ENCODE measurements at places on chromosomes 1 and 21.

GRCh38 chr1:34441259-34442069 lies 264.8 kb downstream of the C1orf94 start:
- no peak for DNase-seq

GRCh38 chr1:97870589-97870988 lies 50.2 kb downstream of the DPYD start:
- DNase-seq = no peak

GRCh38 chr1:205499789-205500188 lies 4.7 kb upstream of the CDK18 start:
- DNase-seq = no peak

- DNase-seq = no peak
Observed at GRCh38 chr1:186404454-186405051, 28.9 kb downstream of the ODR4 start.

- no peak for DNase-seq
Observed at GRCh38 chr1:222523852-222524251, 24.1 kb downstream of the HHIPL2 start.

- no peak for DNase-seq
Observed at GRCh38 chr1:63662056-63662836, 69.0 kb downstream of the PGM1 start.

- no peak for DNase-seq
Observed at GRCh38 chr21:45256912-45257672, 30.6 kb downstream of the POFUT2 start.

DNA sequence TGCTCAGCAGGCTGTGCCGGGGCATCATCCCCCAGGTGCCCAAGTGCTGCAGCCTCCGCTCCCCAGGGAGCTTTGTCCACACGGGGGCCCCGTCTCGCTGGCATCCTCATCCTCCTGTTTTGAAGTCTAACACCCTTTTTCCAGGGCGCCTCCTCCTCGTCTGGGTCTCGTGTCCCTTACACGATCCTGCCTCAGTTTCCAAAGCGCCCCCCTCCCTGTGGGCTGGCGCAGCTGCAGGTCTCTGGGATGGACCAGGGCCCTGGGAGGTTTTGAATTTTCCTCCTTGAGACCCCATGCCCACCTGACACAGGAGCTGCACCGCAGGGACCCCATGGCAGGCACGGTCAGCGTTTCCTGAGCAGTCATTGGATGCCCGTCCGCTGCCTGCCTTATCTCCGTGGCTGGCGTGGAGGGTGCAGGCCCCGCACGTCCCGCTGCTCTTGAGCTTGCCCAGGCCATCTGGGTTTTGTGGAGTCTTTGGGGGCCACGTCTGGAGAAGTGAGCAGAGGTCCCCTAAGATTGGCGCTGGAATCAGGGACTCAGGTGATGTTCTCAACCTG lies 37.4 kb upstream of the DIP2A start:
- no peak for DNase-seq

GRCh38 chr1:24635195-24635843 lies 7.8 kb upstream of the SRRM1 start:
- no peak for DNase-seq

GRCh38 chr1:244628789-244629188 lies 24.1 kb upstream of the DESI2 start:
- no peak for DNase-seq

GRCh38 chr1:204650911-204651570 lies 34.5 kb downstream of the LRRN2 start:
- DNase-seq = no peak

DNA sequence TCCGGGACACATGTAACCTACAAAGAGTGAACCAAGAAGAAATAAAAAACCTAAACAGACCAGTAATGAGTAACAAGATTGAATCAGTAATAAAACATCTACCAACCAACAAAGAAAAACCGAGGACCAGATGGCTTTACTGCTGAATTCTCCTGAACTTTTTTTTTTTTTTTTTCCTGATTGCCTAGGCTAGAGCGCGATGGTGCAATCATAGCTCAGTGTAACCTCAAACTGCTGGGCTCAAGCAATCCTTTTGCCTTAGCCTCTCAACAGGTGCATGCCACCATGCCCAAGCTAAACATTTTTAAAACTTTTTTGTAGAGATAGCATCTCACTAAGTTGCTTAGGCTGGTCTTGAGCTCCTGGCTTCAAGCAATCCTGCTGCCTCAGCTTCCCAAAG lies 11.2 kb upstream of the FGGY start:
- DNase-seq = no peak

GRCh38 chr1:210908257-210908656 lies 225.7 kb downstream of the KCNH1 start:
- no peak for DNase-seq

GRCh38 chr21:17911628-17912027 lies 92.5 kb upstream of the C21orf91 start:
- DNase-seq = no peak

DNA sequence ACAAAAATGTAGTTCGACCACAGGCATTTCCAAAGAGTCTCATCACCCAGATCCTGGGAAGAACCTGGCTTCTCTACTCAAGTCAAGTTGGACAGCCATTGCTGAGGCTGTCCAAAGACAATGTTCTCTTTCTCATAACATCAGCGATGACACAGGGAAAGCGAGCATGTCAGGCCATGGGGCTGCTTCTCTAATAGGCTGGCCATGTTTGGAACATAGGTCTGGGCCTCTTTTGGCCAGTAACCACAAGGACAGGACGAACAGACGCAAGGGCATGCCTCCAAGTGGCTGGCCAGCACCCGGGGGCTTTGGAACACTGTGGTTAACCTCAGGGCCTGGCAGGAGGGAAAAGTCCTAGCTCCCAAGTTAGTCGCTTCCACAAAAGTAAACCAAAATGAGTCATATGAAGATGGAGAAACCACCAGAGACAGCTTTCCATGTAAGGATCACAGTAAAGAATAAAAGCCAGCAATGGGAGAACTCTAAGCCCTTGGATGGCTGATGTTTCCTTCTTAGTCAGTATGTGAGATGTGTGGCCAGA lies 80.6 kb upstream of the SLC44A3 start:
- DNase-seq = no peak

DNA sequence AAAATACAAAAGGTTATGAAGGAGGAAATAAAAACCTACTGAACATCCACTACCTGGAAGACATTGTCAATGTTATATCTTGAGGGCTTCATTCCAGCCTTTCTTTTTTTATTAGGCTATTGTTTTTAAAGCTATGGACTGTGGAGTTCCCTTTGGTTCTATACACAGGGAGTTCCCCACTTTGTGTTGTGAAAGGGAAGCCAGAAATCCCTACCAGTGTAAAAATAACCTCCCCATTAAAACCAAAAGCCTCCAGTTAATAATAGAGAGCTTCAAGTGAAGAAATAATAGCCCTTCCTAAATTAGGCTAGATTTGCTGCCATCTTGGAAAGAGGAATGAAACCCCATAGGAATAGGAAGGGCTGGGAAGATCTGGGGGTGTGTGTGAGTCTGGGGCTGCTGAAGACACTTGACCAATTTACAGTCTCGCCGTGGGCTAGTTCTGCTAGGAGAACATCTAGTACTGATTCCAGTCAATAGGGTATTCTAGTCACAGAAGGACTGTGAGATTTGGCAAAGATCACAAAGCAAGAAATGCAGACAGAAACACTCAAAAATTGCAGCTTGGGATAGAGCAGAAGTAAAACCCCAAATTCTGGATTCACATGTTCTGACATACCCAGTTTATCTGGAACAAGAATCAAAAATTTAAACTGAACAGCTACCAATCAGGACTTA lies 32.4 kb upstream of the PTGFRN start:
- no peak for DNase-seq

- DNase-seq = no peak
Observed at GRCh38 chr1:26978901-26979300, 14.6 kb upstream of the TRNP1 start.

DNA sequence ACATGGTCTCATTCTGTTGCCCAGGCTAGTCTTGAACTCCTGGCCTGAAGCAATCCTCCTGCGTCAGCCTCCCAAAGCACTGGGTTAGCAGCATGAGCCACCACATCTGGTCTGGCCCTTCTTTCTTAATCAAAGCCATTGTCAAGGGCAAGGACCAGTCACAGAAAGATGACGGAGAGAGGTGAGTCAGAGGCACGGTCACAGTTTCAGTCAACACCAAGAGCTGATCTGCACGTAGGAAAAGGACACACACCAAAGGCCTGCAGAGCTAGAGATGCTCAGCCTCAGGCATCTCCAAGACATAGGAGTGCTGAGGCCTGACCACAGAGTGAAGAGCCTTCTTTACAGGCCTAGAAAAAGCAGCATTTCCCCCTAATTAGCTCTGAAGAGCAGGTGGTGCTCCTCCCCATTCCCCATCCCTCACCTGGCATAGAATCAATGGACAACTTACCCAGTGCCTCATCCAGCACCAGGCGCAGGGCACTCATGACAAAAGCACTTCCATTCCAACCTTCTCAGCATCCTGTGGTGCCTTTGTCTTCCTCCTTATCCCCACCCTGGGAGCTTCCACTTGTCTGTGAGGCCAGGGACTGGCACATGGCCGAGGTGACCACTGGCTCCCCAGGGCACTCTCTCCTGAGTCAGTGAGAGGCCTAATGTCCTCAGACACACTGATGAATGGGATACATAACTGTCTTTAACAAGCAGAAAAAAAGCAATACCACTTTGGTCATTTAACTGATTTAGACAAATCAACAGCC lies 139.8 kb downstream of the AJAP1 start:
- no peak for DNase-seq

GRCh38 chr1:3105167-3105863 lies 36.3 kb downstream of the PRDM16 start:
- no peak for DNase-seq

DNA sequence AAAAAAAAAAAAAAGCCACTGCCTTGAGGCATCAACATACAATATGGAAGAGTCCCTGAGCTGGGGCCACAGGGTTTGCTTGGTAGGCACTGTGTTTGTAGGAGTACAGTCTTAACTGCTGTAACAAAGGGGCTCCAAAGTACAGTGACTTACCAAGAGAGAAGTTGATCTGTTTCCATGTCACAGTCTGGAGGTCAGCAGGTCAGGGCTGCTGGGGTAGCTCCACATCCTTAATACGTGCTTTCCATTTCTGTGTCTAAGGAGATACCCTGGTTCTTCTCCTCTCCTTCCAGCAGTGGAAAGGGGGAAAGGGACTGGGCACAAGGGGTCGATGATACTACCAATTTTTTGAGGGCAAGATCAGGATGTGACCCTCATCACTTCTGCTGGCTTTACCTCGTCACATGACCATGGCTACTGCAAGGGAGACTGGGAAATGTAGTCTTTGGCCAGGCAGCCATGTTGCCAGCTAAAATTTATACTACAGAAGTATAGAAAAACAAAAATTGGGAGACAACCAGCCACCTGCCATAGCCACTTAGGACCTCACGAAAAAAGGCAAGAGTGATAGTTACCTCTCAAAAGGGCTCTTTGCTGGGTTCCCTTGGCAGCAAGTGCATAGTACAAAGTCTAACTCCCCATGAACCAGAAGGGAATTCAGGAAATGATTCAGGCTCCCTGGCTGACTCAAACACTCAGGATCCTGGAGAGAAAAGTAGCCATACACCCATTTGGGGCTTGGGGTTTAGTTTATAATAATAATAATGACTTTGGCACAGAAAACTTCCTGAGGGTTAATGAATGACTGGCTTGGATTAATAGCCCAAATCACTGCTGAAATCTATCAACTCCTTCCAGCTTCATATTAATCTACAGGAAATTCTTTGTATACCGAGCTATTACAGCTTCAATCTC lies 52.7 kb upstream of the ATP5PO start:
- DNase-seq = no peak

DNA sequence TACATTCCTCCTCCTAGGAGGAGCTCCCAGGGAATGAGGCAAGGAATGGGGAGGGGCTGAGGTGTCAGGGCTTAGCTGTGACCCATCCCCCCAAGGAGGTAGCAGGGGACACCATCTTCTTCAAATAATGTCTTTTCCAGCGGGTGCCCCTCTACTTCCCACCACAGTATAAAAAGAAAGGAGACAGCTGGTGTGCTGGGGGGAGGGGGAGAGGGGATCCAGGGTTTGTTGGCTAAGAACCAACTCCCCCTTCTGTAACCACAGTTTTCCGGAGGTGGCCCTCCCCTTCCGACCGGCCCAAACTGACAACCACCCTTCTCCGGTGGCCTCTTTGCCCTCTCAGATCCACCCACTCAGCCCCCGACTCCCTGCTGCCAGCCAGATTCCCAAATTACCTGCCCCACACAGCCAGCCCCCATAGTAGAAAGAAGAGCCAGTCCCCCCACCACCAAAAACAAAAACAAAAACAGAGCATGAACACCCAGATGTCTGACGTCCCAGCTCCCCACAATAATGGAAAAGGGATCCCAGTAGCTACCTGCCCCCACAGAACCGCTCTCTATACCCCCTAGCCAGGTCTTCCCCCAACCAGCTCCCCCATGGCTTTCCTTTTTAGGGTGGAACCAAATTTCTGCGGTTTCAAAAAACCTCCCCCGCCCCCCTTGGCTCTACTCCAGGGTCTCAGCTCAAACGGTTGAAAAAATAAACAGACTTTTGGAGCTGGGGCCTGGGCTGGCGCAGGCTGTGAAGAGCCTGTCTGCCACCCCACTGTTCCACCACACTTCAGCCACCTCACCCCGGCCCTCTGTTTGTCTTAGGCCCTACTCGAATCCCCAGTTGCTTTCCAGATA lies 2.1 kb downstream of the ARHGEF2 start:
- DNase-seq = peak; percentile 49

- DNase-seq = no peak
Observed at GRCh38 chr1:1264868-1265272, 8.8 kb downstream of the UBE2J2 start.

GRCh38 chr1:44810101-44810761 lies 1.9 kb downstream of the BTBD19 start:
- no peak for DNase-seq

GRCh38 chr21:45179568-45180245 lies 105.3 kb downstream of the ADARB1 start:
- no peak for DNase-seq

GRCh38 chr1:58620926-58621325 lies 43.9 kb upstream of the TACSTD2 start:
- no peak for DNase-seq

DNA sequence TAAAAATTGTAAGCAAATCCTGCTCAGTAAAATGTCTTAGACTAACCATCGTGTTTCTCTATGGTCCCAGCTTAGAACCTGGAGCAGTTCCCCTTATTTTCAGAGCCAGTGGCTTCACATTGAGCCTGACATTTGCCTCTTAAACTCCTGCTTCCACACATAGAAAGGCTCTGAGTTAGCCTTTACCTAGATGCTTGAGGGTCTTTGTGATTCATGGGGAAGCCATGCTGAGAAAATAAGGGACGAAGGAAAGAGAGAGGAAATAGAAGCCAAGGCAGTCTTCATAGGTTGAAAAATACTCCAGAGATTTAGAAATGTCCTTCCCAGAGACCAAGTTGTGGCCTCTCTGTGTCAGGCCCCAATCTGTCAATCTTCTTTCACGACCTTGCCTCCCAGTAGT lies 16.1 kb upstream of the RBBP5 start:
- DNase-seq = no peak

All from activated T-cell treated with anti-CD3 and anti-CD28 coated beads for 24 hours (primary cell).